ENCODE measurements at places on chromosomes 12 and 14.
A peak's percentile ranks its signal among the peaks of the same experiment; 100 is the strongest.

GRCh38 chr12:24724814-24725213 is 224.1 kb downstream of the BCAT1 start:
- DNase-seq: no peak

GRCh38 chr12:103830025-103830725 is 10.9 kb downstream of the NT5DC3 start:
- DNase-seq: no peak

GRCh38 chr12:108950991-108951739 is 69.7 kb downstream of the SVOP start:
- DNase-seq: peak; percentile 50

- no peak for DNase-seq
These were observed 816.9 kb downstream of the AACS start for GRCh38 chr12:125882141-125882540.

DNA sequence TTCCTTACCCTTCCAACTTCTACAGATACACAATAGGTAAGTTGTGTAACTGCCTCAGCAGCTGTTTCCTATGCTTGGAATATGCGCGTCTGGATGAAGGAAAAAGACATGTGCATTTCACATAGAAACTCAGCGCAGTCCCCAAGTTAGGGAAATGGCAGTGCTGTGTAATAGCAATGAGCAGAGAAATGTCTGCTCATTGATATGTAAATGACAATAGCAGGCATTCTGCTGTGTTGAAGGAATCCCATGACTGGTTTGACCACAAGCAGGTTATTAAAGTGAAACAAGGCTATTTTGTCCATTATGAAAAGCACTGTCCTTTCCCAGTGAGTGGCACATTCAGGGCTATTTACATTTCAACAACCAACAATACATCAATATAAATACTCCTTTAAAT is 106.6 kb downstream of the BTG1 start:
- DNase-seq: no peak

- no peak for DNase-seq
These were observed 1.4 kb downstream of the DUSP6 start for GRCh38 chr12:89350630-89351488.

DNA sequence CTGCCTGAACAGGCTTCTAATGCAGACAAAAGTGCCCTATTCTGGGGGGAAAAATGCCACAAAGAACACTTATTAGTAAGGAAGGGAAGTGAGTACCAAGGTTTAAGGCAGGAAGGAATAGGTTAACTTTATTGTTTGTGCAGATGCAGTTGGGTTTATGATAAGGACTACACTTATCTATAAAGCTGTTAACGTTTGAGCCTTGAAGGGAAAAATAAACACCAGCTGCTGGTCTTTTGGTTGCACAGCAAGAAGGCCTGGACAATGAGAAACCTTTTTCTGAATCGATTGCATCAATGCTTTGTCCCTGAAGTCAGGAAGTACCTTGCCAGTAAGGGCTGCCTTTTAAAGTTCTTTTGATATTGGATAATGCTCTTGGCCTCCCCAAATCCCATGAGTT is 407.8 kb downstream of the ATP23 start:
- DNase-seq: no peak

GRCh38 chr14:68535404-68536017 is 257.4 kb downstream of the ZFP36L1 start:
- no peak for DNase-seq

GRCh38 chr14:95208598-95208997 is 51.3 kb upstream of the DICER1 start:
- DNase-seq: no peak

- DNase-seq: no peak
These were observed 155.9 kb downstream of the ESRRB start for GRCh38 chr14:76531821-76532318.

- DNase-seq: no peak
These were observed 63.9 kb downstream of the APAF1 start for GRCh38 chr12:98709022-98709421.

- DNase-seq: no peak
These were observed 169.3 kb downstream of the KTN1 start for GRCh38 chr14:55749201-55749812.

DNA sequence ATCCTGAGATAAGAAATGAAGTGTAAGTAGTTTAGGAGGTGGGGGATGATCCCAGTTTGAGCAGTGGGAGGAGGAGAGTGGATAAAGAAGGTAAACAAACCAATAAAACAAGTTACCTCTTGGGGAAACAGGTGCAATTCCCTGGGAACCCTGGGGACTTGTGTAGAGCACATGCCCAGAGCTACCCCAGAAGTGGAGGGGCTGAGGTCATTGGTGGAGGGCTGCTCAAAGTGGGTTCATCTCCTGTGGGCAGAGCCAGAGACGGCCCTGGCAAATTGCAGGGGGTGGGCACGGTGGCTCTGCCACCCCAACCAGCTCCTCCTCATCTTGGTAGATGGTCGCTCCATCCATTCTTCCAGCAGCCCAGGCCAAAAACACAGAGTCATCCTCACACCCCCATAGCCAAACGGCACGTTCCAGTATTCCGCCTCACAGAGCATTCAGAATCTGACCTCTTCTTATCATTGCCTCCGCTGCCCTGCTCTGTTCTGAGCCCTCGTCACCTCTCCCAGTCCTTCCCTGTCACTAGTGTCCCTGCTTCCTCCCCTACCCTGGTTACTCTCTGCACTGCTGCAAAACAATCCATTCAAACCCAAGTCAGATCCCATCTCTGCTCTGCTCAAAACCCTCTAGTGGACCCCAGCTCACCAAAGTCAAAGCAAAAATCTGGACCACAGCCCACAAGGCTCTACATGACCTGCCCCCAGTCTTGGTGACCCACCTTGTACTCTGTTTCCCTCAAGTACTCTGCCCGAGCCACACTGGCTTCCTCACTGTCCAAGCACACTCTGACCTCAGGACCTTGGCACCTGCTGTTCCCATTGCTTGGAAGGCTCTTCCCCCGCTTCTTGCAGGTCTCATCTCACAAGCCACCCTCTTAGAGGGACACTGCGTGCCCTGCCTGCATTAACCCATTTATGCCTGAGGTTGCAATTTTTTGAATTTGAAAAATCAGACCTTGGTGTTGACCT is 5.5 kb downstream of the CYP46A1 start:
- no peak for DNase-seq

DNA sequence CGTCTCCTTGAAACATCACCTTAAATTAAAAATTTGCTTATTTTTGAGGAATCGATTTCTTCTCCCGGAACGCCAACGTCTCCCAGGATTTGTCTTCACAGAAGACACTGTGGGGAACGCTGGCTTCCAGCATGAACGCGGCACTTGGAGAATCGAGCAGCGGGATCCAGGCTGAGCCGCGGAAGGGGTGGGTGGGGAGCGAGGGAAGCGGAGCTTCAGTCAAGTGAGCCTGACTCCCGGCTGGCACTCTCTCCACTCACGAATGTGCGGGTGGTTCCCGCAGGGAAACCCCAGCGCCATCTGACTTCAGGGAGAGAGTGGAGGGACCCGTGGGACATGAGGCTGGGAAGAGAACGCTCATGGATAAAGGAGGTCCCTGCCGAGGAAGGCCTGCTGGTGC is 506.0 kb upstream of the TMEM132C start:
- DNase-seq: no peak

GRCh38 chr14:61518403-61518802 is 176.9 kb upstream of the HIF1A start:
- no peak for DNase-seq

DNA sequence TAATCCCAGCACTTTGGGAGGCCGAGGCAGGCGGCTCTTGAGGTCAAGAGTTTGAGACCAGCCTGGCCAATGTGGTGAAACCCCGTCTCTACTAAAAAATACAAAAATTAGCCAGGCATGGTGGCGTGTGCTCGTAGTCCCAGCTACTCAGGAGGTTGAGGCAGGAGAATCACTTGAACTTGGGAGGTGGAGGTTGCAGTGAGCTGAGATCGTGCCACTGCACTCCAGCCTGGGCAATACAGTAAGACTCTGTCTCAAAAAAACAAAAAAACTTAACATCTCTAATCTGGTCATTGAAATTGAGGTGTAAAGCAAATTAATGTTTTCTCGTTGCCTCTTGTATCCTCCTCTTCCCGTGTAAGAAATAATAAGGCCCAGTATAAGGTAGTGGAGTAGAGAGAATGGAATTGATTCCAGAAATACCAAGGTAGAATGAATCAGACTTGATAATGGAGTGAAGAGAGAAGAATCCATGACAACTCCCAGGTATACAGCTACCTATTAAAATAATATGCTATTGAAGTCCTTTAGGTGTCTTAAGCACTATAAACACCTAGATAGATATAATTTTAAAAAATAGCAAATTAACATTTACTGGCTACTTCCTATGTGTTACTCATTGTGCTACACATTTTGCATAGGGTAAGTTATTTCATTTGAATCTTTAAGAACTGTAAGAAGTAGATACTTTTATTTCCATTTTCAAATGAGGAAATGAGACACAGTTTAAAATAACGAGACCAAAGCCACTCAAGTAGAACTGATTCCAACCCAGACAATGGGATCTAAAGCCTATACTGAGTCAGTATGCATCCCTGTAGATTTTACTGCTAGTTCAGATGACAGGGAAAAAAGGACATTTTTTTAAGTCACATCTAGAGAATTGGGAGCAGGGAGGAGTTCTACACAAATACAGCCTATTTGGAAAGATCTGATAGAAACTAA is 23.2 kb downstream of the RAP1B start:
- no peak for DNase-seq

Measured in activated CD4-positive, alpha-beta T cell treated with anti-CD3 and anti-CD28 coated beads for 24 hours (primary cell).